Activated T-cell treated with anti-CD3 and anti-CD28 coated beads for 48 hours (primary cell): ENCODE measurements at places on chromosomes 1 and 21.

DNA sequence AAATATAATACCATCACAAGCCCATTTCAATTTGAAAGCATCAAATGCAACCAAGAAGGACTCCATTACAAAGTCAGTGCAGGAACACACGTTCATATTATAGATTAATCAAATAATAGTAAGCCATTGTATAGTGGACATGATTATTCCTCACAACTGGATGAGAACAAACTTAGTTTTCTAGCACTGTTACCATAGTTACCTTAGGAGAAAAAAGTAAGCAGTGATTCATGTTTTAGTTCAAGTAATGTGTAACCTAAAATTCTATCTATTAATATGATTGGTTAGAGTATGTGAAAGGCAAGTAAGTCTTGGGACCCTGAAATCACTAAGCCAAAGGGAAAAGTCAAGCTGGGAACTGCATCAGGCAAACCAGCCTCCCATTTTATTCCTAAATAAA lies 15.2 kb downstream of the SSX2IP start:
- DNase-seq, result no peak

DNA sequence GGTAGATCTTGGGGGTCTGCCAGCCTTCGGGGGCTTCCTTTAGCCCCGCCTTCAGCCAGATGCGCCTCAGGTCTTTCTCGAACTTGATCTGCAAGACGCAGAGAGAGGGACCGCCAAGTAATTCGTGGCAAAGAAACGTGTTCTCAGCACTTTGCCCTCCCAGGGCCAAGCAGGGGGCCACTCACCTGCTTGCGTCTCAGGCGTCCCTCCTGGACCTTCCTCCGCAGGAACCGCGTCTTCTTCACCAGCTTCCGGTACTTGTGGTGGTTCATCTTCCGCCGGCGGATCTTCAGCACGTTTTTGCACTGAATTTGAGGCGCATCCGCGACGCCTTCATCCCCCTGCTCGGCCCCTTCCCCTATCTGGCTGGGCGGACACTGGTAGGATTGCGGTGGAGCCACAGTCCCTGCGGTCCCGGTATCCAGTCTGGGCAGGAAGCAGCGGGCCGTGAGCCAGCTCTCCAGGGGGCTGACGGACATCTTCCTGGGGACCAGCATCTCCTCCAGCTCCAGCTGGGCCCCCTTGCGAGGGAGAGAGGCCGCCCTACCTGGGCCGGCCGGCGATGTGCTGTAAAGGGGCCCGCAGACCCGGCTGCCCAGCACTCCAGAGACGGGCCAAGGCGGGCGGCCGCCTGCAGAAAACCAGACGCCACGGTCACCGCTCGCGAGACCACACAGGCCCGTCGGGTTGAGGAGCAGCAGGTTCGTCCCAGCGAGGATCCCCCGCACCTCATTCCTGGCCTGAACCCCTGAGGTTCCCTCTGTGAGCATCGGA lies 1.0 kb downstream of the AURKAIP1 start:
- no peak for DNase-seq

DNA sequence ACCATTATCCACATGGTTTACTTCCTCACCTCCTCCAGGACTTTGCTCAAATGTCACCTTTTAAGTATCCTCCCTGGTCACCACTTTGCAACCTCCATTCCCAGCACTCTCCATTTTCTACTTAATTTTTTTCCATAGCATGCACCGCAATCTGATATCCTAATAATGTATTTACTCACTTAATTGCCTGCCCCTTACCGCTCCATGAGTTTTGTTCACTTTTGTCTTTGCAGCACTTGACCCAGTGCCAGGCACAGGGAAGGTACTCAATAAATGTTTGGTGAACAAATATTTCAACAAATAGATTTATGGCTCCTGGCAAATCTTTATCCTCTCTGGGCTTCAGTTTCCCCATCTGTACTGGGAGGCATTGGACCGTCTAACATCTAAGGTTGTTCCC lies 53.6 kb downstream of the UBE2T start:
- DNase-seq, result no peak

- DNase-seq, result no peak
These were observed 48.8 kb downstream of the DUSP10 start for GRCh38 chr1:221693087-221693486.

DNA sequence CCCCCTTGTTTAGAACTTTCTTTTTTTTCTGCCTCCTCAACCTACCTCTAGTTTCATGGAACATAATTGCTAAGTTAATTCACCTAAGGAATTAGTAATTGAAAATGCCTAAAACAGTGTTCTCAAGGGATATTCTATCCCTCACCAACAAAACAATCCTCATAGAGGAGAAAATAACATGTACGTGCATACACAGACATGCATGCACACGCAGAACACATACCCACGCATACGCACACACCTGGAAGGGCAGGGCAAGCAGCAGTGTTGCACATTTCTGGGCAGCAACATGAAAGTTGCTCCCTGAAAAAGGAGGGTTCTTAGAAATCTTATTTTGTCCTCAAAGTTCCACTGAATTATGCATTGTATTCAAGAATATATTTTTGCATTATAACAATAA lies 76.6 kb downstream of the HHAT start:
- DNase-seq, result no peak

DNA sequence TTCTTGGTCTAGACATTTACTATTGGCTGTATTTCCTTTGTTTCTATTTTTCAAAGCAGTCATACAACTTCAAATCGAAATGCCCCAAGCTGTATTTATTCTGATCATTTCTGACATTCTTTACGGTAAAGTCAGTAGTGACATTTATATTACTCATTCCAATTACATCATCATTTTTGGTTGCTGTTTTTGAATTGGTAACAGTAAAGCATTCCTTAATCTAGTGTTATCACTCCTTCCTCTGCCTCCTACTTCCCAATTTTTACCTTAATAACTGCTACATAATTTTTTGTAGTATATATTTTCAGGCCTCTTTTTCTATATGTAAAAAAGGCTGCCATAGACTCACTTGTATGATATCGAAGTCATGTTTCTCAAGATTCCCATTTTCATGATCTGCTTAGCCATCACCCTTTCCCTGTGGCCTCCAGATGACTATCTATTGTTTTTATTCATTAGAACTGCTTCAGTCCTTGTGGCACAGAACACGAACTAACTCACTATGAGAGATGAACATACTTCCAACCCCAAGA lies 167.2 kb downstream of the RUNX1 start:
- DNase-seq, result no peak

DNA sequence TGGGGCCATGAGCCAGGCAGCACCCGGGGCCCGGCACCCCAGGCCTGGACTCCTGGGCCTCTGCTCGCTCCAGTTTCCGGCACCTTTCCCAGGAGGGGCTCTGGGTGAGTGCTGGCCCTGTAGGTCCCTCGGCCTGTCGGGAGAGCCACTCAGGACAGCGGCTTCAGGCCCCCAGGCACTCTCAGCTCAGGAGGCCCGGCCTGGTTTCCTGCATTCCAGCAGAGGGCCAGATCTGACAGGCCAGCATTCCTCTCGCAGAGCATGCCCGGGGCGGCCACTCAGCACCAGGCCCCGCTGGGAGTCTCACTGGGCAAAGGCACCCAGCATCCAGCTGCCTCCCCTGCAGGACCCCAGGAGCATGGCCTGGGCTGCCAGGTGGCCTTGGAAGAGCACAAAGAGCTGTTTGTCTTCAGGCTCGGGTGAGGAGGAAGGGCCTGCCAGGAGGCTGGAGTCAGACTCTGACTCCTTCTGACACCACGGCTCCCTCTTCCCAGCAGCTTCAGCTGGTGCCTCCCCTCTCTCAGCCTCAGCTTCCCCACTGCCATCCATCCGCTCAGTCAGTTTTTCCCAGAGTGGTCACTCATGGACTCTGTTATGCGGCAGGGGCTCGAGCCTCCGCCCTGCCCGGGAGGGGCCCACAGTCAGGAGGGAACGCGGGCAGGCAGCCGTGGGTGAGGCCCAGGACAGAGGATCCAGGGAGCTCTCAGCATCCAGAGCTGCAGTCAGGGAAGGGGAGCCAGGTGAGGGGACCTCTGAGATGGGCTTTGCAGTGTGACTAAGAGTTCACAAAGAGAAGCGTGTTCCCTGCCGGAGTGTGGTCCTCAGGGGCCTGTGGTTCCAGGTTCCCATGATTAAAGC lies 51.7 kb downstream of the WNT9A start:
- no peak for DNase-seq

- no peak for DNase-seq
These were observed 12.8 kb upstream of the RBP7 start for GRCh38 chr1:9984253-9984652.

DNA sequence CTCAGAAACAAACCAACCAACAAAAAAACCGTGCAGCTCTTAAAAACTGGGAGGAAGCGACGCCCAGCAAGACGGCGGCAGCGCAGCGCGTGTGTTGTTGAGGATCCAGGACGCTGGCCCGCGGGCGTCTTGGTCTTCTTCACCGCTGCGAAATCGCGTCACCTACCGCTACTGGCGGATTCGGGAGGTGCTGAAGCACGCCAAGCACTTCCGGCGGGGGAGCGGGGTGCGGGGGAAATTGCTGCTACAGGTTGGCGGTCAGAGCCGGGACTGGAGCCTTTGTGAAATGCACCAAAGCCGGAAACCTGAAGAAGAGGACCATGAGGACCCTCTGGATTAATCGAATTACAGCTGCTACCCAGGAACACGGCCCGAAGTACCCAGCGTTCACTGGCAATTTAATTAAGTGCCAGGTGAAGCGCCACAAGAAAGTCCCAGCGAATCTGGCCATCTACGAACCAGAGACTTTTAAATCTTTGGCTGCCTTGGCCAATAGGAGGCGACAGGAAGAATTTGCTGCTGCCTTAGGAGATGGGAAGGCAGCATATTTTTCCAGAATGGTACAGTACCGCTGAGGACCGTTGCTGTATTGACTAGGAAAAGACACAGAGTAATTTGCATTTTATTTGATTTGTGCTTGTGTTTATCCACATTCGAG lies 11.9 kb upstream of the RIPPLY3 start:
- no peak for DNase-seq

- DNase-seq, result no peak
These were observed 77.7 kb downstream of the GRIK3 start for GRCh38 chr1:36956570-36956969.

GRCh38 chr1:154222518-154222917 lies 1.8 kb downstream of the UBAP2L start:
- no peak for DNase-seq

DNA sequence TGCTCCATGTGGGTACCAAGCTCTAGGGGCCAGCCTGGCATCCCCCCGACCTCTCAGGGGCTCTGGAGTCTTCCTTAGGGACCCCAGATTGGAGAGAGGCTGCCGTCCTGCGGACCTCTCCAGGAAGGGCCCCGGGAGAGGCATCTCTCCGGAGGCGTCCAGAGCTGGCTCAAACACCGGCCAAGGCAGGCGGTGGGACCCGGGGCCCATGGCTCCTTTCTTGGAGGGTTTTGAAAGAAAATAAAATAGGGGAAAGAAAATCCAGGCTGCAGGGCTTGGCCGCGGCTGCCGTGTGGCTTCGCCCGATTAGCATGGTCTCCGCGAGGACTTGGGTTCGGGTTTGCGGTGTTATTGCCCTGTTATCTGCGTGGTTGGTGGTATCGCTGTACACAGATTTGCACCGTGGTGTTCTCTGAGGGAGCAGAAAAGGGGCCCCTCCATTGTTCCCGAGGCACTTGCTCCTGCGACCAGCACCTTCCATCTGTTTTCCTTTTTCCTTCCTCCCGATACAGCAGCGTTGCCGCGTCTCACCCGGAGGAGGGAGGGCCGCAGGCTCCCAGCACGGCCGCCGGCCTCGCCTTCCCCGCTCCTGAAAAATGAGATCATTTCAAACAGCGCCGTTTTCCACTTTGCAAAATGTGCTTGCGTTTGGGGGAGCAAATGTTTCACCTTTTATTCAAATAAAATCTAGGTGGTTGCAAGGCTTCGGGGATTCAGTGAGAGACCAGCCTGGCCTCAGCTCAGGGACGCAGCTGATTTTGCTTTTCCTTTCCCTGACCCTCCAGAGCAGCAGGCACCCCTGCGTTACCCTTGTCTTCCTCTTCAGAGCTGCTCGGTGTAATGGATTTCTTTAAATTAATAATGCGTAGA lies 86.3 kb downstream of the PRDM16 start:
- no peak for DNase-seq

GRCh38 chr1:188641566-188642211 lies 1812.9 kb downstream of the PLA2G4A start:
- DNase-seq, result no peak

GRCh38 chr1:42845866-42846256 lies 552 bp upstream of the ZNF691 start:
- no peak for DNase-seq

DNA sequence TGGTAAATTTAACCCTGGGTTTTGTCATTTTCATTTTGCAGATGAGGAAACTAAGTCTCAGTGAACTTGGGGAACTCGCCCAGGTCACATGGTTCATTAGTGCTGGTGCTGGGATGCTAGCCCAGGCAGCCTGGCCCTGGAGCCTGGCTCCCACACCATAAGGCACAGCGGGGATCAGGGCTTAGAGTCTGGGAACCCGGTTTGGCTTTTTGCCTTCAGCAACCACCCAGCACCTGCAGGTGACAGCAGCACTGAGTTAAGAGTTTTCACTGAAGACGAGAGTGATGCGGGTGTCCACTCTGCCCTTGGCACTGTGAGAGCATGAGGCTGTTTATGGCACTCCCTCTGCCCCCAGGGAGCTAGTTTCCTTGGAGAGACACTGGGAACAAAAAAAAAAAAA lies 18.4 kb upstream of the CD101 start:
- no peak for DNase-seq
